ENCODE measurements at places on chromosomes 6 and 20.

- no peak for DNase-seq
Measured at GRCh38 chr6:53205778-53206177, 57.1 kb upstream of the GCM1 start.

GRCh38 chr6:80179695-80180094 is 73.2 kb downstream of the BCKDHB start:
- no peak for DNase-seq

GRCh38 chr20:2093883-2094282 is 7.7 kb upstream of the STK35 start:
- no peak for DNase-seq

- DNase-seq, result no peak
Measured at GRCh38 chr6:77548662-77549366, 85.5 kb upstream of the HTR1B start.

- no peak for DNase-seq
Measured at GRCh38 chr6:83354747-83355146, 76.1 kb downstream of the ME1 start.

GRCh38 chr6:36698871-36699271 is 1.2 kb downstream of the RAB44 start:
- no peak for DNase-seq

DNA sequence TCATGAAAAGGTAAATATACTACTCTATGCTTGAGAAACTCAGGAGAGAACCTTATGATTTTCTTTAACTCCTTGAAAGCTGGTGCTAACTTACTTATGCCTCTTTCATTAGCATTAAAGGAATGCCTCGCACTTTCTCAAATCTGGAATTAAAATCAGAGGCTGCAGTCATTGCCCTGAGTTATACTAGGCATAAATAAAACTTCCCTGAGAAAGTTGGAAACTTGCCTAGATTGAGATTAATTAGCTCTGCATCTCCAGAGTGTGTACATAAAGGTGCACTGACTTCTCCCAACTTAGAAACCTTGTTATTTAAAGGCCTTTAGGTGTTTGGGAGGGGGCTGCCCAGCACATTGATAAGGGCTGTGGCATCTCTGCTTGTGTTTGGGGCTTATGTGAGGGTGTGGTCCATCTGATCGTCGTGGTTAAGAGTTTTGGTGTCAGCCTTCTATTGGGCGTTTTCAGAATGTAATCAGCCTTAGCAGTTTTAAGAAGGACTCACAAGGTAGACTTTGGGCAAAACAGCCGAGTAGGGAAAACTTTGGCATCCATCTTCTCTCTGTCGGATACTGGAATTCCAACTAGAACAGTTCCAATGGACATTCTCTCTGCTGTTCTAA is 32.1 kb upstream of the CCN6 start:
- no peak for DNase-seq

- DNase-seq, result no peak
Measured at GRCh38 chr20:58903614-58904013, 51.1 kb downstream of the GNAS start.

- no peak for DNase-seq
Measured at GRCh38 chr6:27128311-27129094, 119.0 kb upstream of the PRSS16 start.

DNA sequence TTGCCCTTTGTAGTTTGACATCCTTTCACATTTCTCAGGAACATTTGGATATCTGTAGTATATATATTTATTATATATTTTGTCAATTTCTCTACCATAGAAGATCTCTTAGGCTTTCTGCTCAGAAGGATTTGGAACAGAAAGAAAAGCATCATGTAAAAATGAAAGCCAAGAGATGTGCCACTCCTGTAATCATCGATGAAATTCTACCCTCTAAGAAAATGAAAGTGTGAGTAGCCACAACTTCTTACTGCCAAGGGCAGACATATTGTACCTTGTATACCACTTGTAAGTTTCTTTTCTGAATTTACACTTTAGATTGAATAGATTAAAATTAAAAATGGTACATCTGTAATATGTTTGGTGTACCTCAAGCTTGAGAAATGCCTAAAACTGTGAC is 31.2 kb downstream of the TPX2 start:
- no peak for DNase-seq

GRCh38 chr6:17492350-17492749 is 99.0 kb downstream of the CAP2 start:
- no peak for DNase-seq

DNA sequence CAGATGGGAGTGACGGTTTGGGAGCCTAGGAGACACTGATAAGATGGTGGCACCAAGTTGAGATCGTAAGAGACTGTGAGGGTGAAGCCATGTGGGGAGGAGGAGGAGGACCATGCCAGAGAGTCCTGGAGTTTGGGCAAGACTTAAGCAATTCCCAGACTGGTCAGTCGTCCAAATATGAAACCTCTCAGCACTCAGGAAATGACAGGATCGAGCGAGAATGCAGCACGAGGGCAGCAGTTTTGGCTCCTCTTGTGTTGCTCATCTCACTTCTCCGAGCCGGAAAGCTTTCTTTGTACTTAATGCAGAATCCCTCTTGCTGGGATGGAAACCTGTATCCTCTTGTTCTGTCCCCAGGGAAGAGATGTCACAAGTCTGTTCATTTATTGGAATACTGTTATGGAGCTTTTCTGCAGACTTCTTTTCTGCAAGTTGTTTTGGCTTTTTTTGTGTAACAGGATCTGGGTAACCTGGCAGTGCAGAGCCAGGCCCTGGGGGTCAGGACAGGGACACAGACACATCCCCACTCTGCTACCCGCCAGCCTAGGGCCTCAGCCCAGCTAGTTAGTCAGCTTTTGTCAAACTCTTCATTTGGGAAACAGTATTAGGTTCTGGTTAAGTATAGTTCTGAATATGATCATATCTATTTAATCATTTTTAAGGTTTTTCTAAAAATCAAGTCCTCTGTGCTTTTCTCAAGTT is 34.3 kb downstream of the FNDC1 start:
- no peak for DNase-seq

GRCh38 chr20:47061549-47061948 is 166.9 kb downstream of the EYA2 start:
- DNase-seq, result no peak

- no peak for DNase-seq
Measured at GRCh38 chr6:23477586-23477985, 648.4 kb upstream of the NRSN1 start.

DNA sequence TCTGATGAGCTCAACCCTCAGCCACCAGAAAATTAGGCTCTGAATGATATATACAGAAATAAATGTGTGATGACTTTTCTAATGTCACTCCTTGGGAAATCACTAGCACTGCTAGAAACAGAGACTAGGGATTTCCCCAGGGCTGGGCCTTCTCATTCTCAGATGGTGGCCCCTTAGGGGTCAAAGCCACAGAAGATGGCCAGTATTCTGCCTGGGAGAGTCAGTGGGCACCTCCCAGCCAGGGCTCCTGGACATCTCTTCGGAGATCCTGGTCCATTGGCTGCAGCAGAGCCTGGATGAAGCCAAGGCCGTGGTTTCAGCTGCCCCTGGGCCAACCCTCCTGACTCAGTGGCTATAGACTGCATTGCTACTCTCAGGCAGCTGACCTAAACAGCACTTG is 276.9 kb upstream of the SUPT3H start:
- DNase-seq, result no peak

- DNase-seq, result no peak
Measured at GRCh38 chr6:146336191-146336590, 207.4 kb upstream of the RAB32 start.

DNA sequence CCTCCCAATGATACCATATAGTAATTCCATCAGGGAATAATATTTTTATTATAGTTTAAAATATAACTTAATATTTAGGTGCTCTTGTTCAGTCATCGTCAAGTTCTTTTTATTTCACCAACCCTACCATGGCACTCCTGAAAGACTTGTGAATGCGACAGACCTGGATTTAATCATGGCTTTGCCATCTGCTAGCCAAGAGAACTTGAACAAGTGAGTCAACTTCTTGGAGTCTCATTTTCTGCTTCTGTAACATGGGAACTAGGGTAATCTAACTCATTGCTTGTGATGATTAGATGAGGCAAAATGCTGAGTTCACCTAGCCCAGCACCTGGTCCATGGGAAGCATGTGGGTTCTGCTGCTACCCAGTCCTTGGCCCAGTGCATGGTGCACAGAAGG is 62.9 kb downstream of the ESR1 start:
- no peak for DNase-seq

GRCh38 chr6:153849072-153849779 is 189.8 kb upstream of the OPRM1 start:
- DNase-seq, result no peak

DNA sequence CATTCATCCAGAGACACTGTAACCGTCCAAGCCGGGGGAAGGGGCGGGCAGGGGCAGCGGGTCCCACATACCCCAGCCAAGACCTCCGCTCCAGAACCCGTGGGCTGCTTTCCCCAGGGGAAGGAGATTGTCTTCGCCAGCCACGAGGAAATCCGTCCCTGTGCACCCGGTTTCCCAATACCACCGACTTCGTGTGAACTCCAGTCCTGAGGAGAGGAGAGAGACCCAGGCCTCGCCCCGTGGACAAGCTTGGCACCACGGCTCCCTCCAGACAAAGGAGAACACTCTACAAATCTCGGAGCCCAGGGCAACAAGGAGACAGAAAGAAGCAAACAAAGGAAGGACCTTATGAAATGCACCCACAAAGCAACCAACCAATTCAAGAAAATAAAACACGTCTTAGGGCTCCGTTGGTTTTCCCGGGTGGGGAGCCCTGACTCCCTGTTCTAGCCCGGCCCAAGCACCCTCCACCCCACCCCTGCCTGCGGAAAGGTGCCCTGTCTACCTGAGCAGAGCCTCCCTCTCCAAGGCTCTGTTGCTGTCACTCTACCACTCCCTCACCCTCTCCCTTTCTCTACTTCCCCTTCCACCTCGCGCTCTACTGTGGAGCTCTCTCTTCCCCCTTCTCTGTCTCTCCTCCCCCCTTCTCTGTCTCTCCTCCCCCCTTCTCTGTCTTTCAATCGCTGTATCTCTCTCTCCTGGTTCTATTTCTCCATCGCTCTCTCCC is 1382.8 kb upstream of the DEFB115 start:
- DNase-seq, result no peak

GRCh38 chr20:38170826-38171674 is 6.0 kb upstream of the TGM2 start:
- no peak for DNase-seq

DNA sequence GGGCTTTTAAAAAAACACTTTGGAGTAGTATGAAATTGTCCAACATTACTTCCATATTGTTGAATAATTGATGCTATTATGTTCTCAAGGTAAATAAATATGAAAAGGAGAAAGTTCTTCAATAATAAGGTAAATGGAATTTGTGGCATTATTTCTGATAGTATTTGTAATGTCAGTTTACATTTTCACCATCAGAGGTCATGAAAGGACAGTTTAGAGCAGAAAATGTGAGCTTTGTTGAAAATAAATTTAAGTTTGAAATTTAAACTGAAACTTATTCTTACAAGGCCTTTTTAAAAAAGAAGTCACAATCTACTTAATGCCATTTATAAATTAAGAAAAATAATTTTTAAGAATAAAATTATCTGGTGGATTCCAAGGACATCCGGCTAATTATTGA is 15.8 kb upstream of the CEP162 start:
- DNase-seq, result peak; percentile 6

DNA sequence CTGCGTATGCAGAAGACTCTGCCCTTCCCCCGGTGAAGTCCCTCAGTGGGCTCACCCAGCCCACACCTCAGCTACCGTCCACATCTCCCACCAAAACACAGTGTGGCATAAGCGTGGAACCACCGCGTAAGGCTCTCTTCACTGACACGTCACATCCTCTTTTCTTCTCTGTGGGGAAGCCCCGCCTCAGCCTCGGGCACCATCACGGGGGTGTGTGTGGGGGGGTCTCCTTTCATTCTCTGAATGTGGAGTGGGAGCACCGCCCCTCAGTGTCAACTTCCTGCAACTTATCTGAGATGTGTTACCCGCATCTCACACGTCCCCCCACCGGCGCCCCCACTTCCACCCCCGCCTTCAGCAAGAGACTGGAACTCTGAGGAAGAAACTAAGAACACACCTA is 388.4 kb upstream of the JARID2 start:
- DNase-seq, result no peak

DNA sequence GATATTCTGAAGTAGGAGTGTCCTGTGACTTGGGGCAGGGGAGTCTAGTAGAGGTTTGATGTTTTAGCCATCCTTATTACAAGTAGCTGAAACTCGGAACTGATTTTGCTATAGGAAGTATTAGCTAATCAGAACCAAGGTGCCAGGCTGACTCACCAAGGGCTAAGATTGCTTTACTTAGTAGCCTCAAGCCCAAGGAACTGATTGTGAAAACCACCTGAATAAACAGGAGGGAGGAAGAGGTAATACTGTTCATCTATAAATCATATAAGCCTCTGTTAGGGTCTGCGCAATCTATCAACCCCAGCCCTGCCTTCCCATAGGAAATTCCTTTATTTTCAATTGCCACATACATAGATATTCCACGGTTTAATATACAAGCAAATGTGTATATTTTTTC is 54.4 kb downstream of the GNAS start:
- DNase-seq, result no peak

GRCh38 chr20:2759603-2760296 is 40.7 kb downstream of the CPXM1 start:
- DNase-seq, result no peak

DNA sequence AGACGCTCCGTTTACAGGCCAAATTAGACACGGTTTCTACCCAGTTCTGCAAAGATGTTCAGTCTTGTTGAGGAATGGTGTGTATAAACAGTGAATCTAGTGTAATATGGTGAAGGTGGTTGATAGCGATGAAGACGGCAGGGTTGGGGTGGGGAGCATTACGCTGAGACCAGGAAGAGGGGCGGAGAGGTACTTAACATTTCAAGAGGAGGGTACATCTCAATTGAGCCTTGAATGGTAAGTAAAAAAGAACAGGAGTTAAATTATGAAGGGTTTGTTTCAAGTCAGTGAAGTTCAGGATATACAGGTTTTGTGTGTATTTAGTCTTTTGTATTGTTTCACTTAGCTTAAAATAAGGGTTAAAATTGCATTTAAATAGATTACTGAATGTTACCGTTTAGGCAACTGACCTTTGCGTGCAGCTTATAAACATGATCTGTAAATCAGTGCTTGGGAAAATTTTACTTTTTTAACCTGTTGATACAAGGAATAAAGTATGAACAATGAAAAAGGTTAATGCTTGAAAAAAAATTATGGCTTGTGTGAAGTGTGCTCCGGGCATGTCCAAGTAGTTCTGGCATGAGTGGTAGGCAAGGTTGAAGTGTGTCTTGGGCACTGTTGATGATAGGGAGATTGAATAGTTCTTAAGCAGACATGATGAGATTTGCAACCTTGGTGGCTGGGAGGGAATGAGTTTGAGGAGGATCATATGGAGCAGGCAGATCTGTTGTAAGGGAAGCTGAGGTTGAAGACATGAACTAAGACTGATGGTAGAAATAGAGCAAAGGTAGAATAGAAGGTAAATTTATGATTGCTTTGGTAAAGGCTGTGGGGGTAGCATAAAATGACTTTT is 842 bp downstream of the POLR1C start:
- DNase-seq, result no peak

- DNase-seq, result no peak
Measured at GRCh38 chr6:52389264-52389625, 27.3 kb downstream of the PAQR8 start.
